NCI-H774 (cell line): ENCODE measurements at places on chromosomes 7 and 10.

GRCh38 chr7:36637417-36637816 lies 86.9 kb downstream of the AOAH start:
- no peak for DNase-seq

DNA sequence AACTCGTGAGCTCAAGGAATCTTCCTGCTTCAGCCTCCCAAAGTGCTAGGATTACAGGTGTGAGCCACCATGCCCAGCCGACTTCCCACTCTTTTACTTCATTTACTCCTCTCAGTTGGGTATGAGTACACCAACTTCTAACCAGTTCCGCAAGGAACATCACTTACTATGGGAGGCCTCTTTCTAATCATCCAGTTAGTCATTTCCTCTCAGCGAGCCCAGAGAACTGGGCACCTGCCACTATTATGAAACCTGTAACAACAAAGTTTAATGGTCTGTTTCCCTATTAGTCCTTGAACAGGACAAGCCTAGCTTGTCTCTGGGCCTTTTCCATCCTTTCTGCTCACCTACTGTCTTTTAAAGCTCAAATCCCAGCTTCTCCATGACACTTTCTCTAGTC lies 88.8 kb downstream of the DNMBP start:
- DNase-seq = no peak

DNA sequence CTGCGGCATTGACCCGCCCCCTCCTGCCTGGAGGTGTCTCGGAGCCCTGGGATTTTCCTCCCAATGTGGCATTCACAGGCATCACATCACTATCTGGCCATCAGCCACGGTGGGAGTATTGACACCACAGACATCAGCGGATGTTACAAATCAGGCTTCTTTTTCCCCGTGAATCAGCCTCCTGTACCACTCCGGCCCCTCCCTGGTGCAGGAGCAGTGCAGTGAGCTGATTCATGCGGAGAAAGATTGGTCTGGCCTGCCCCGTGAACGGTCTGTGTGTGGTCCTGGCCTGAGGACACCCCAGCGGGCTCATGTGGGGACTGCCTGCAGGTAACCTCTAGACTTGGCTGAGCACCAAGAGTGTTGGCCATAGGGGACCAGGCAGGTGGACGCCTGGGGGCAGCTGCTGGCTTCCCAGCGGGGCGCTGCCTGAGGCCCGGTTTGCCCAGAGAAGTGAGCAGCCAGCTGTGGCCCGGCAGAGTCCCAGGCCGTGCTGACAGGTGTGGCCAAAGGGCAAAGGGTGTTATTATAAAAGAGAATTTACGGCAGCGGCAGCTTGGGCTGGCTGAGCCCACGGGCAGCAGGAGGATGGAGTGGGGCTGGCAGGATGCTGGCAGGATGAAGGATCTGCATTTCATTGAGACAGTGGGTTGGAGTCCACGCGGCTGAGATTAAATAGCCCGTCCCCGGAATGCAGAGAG lies 32.1 kb upstream of the GNA12 start:
- DNase-seq = no peak

DNA sequence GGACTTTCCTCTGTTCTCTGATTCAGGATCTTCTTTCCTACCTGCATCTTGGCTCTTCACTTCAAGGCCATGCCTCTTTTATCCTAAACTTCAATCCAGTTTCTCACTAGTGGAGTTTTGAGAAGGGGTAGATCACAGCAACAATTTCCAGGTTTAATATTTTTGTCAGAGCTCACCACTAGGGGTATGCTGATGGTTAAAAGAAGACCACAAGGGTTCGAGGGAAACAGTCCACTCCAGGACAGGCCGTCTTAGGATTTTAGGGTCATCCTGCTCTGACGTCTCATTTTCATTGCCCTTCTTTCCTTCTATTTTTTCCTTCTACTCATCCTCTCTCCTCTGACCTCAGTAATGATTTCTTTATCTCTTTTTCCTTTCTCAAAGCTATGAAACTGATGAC lies 11.3 kb downstream of the STAG3 start:
- DNase-seq = no peak

DNA sequence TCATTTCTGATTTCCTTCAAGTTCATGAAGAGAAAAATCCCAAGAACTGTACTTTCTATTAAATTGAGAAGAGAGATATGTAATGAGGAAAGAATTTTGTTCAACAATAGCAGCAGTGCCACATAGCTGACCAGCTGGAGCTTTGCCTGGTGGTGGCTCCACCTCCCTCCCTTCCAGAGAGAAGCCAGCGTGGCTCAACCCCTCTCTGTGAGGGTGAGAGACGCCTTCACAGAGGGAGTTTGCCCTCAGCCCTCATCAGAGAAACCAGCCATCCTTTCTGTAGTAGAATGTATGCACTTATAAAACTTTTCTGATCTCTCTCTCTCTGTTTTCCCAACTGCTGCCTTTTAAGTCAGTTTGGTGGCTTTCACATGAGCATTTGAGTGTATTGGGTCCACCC lies 20.5 kb upstream of the COL1A2 start:
- no peak for DNase-seq

DNA sequence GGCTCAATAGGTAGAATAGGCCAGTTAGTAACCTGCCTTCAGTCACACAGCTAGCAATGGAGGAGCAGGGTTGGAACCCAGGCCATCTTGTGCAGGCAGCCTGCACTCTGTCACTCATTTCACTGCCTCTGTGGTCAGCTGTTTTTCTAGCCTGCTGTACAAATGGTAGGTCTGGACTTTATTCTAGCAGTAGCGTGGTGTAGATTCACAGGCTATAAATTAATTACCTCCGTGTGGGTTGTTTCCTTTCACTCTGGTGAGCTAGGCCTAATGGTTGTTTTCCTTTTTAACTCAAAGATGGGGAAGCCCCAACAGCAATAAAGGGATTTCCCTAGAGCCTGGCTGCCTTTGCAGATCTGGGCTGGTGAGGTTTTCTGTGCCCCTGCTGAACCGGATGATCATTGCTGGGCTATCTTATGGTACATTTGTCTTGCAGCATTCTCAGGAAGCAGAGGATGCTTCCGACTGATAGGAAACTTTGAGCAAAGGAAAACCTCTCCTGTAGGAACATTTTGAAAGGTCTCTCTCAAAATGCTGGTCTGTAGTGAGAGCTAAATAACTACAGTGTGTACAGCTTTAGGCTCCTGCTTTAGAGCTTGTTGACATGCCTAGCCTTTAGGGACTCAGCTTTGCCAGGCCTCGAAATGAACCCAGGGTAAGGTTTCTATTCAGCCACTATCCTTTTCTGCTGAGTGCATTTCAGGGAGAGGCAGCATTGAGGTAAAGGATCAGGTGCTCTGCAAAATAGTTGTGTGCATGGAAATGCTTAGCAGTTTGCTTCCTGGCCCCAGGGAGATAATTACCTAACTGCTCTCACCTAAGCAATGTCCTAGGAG lies 157.4 kb downstream of the ST7 start:
- DNase-seq = no peak

GRCh38 chr7:81993186-81993585 lies 223.3 kb upstream of the HGF start:
- DNase-seq = no peak

- no peak for DNase-seq
Measured at GRCh38 chr10:116669832-116670644, 49.3 kb downstream of the PNLIPRP2 start.

GRCh38 chr7:127786184-127786583 lies 134.2 kb downstream of the SND1 start:
- no peak for DNase-seq

DNA sequence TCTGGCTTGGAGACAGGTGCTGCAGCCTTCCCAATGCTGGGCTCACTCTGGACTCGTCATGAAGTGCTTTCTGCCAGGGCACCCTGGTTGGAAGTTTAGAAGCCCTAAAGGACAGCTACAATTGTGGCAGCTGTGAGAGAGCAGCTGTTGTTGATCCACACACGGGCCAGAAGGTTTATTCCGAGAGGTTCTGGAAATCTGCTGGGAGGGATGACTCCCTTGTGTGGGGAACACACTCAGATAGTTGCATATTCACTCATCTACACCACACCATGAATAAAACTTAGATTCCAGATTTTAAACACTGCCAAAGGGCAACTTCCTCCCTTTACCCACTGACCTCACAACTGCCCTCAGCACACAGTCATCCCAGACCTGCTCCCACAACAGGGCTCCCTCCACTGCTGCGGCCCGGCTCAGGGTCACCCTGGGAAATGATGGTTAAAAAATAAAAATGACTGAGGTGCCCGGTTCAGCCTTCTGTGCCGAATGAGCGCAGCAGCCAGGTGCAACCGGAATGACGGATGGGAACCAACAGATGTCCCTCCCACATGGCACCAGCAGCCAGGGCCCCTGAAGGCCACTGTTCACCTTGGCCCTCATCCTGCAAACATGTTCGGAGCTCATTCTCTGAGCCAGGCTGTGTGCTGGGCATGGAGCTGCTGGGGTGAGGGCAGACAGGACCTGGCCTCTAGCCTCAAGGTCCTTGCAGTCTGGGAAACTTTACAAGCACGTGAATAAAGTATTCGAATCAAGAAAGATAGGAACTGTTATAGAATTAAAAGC lies 40.2 kb downstream of the ASB13 start:
- DNase-seq = peak; percentile 16

- DNase-seq = peak; percentile 54
Measured at GRCh38 chr10:123203393-123204126, 49.4 kb downstream of the BUB3 start.

DNA sequence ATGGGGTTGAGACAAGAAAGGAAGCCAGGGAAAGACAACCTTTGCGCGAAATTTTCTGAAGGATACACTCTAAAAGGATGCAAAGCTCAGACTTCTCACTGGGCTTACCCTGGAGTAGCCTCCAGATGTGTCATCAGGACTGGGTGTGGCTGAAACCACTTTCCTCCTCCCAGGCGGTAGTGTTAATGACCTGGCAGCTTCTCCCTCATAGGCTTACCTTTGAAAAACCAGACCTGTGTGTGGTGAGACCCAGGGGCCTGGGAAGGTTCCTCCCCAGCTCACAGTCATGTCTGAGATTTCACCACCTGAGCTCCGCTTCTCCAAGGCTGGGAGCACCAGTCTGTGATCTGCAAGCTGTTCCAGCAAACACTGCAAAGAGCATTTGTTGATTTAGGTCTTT lies 93.7 kb downstream of the EPC1 start:
- DNase-seq = no peak

DNA sequence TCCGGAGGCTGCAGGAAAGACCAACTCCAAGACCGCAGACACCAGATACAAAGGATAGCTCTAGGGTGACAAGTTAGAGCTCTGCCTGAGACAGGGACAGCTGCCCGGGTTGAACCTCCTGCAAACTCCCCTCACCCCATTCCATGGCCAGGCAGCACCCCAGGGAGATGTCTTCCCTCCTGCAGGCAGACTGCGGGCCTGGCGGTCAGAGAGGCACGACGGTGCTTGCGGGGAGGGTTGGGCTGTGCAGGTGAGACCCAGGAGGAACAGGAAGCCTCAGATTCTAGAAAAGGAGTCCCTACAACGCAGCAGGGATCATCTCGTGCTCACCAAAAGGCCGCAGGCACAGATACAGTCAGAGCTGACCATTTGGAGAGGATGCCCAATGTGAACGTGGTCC lies 34.6 kb downstream of the CARD11 start:
- no peak for DNase-seq

- DNase-seq = no peak
Measured at GRCh38 chr7:81498176-81498575, 271.7 kb downstream of the HGF start.

GRCh38 chr7:47367369-47367768 lies 214.5 kb downstream of the TNS3 start:
- DNase-seq = no peak

DNA sequence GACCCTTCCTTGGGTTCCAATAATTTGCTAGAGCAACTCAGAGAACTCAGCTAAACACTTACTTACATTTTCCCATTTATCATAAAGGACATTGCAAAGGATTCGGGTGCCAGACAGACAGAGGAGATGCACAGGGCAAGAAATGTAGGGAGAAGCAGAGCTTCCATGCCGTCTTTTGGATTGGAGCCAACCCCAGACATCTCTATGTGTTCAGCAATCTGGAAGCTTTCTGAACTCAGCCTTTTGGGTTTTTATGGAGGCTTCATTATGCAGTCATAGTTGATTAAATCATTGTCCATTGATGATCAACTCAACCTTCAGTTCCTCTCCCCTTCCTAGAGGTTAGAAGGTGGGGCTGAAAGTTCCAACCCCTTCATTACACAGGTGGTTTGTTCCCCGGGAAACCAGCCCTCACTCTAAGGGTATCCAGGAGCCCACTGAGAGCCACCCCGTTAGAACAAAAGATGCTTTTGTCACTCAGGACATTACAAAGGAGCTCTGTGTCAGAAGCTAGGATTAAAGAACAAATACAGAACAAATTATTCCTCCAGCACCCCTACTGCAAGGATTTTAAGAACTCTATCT lies 211.9 kb upstream of the VSTM2A start:
- DNase-seq = no peak

GRCh38 chr7:105876964-105877601 lies 684 bp upstream of the ATXN7L1 start:
- no peak for DNase-seq

DNA sequence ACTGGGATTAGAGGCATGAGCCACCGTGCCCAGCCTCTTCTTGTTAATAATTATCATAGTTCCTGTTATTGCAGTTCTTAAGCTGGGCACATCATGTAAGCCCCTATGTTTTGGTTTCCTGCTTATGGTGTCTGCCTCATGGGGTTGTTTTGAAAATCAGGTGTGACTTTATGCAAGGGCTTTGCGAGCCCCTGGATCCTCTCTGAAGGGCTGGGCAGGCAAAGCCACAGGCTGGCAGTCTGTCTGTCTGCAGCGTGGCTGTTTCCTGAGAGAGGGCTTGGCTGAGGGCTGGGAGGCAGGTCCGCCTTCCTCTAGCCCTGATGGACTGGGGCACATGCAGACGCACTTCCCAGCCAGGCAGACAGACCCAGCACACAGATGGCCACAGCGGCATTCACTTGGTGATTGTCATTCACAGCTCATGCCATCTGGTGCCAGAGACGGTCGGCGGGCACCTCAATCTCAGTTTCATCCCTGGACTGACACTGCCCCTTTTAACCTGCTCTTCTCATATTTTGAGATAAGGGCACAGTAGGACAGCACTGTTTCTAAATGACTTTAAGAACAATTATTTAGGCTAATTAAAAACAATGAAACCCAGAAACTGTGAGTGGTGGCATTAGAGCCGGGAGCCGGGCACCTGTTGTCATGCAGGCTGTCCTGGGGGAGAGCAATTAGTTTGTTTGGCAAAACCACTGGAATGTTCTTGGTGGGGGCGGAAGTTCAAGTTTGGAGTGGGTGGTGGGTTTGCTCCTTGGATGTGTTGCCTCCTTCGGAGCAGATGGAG lies 35.5 kb downstream of the RBM20 start:
- DNase-seq = no peak

- no peak for DNase-seq
Measured at GRCh38 chr10:84935772-84936171, 607.4 kb downstream of the CCSER2 start.
